GM23338 (cell line): ENCODE measurements at places on chromosomes 1 and 21. TPM values are rescaled to one million over a fixed set of nuclear protein-coding genes. Genes with fewer than 3 reads are reported as not detected.

- H3K4me1 ChIP-seq = peaks cover 8% of the 10 kb centered on the region
- no peaks in the 10 kb centered on the region for H3K36me3 ChIP-seq
- peak; percentile 71 for DNase-seq
- peak overlapping the region; percentile 73 for H3K4me3 ChIP-seq
- H3K27me3 ChIP-seq = no peaks in the 10 kb centered on the region
- peak overlapping the region; percentile 55; the same call in 1 of the 2 replicates for H3K27ac ChIP-seq
Observed at GRCh38 chr1:9235096-9235459, 504 bp downstream of the H6PD start.

DNA sequence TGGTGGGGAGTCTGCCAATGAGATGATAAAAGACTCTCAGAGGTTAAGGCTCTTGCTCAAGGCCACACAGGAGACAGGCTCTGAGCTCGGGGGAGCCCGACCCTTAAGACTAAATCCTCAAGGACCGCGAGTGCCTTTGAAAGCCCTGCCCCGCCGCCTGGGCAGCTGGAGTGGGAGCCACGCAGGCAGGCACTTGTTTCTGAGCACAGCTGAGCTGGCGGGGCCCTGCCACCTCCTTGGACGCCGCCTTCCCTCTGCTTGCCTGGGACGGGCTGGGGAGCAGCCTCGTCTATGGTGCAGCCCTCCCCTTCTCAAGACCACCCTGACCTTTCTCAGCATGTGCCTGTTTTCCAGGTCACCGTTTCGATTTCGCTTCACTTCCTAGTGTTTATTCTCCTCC is 169.3 kb downstream of the CAMTA1 start:
- peaks cover 14% of the 10 kb centered on the region for H3K4me1 ChIP-seq
- no peak overlapping the region for H3K4me3 ChIP-seq
- no peaks in the 10 kb centered on the region for H3K27me3 ChIP-seq

MPZL1 gene
- total RNA-seq = 85.1 and 86.5 TPM in 2 replicates

DNA sequence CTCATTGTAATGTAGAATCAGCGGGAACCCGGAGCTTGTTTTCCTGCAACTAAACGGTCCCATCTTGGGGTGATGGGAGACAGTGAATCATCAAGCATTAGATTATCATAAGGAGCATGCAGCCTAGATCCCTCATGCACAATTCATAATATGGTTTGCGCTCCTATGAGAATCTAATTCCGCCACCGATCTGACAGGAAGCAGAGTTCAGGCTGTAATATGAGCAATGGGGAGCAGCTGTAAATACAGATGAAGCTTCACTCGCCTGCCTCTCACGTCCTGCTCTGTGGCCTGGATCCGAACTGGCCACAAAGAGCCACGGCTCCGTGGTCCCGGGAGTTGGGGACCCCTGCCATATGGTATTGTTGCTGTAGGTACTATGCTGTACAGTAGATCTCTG is 1.6 kb downstream of the IFI44 start:
- no peak overlapping the region for H3K4me3 ChIP-seq
- no peak for DNase-seq
- H3K4me1 ChIP-seq = no peaks in the 10 kb centered on the region
- peaks cover 21% of the 10 kb centered on the region; the same call in 1 of the 2 replicates for H3K27me3 ChIP-seq

C1QA gene
- not detected in 2 replicates for total RNA-seq
